ENCODE measurements at places on chromosomes 1 and 21.

- peak; percentile 61 for DNase-seq
Measured at GRCh38 chr1:213443415-213443814, 392.4 kb downstream of the RPS6KC1 start.

GRCh38 chr21:21096956-21097355, 98.7 kb downstream of the NCAM2 start:
- DNase-seq = no peak

GRCh38 chr1:87393445-87394085, 64.9 kb downstream of the LMO4 start:
- no peak for DNase-seq

GRCh38 chr1:36349839-36350238, 26.4 kb upstream of the EVA1B start:
- no peak for DNase-seq

DNA sequence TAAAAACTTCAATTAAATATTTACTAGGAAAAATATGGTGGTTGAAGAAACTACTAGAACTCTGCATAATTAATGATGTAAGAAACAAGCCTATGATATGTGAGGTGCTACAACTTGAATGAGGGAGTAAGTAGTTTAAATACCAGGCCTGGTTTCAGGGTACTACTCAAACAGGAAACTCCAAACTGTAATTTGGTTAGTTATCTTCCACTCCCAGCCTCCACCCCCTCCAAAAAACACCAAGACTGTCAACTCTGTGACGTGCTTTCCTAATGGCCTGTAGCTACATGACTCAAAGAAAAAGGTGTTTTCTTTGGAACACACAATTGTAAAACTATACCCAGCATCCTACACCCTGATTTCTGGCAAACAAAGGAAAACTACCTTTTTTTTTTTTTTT, 55.9 kb upstream of the RCC1 start:
- no peak for DNase-seq

- DNase-seq = no peak
Measured at GRCh38 chr1:116945421-116945820, 35.7 kb downstream of the PTGFRN start.

GRCh38 chr21:33230545-33231324, 997 bp downstream of the IFNAR2 start:
- DNase-seq = peak; percentile 86

DNA sequence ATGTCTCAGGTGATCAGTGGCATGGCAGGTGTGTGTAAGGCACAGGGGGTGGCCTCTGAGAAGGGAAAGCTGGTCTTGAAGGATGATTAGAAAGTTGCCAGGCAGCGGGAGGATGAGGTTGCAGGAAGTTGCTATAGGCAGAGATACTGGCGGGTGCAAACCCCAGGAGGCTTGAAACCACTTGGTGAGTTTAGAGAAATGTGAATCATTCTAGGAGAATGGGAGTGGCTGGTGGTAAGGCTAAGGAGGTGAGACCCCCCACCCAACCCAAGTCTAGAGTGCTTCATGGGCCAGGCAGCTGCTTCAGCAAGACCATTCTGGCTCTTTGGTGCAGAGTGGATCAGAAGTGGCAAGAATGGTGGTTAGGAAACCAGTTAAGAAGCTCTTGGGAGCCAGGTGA, 9.0 kb downstream of the SH2D2A start:
- no peak for DNase-seq

DNA sequence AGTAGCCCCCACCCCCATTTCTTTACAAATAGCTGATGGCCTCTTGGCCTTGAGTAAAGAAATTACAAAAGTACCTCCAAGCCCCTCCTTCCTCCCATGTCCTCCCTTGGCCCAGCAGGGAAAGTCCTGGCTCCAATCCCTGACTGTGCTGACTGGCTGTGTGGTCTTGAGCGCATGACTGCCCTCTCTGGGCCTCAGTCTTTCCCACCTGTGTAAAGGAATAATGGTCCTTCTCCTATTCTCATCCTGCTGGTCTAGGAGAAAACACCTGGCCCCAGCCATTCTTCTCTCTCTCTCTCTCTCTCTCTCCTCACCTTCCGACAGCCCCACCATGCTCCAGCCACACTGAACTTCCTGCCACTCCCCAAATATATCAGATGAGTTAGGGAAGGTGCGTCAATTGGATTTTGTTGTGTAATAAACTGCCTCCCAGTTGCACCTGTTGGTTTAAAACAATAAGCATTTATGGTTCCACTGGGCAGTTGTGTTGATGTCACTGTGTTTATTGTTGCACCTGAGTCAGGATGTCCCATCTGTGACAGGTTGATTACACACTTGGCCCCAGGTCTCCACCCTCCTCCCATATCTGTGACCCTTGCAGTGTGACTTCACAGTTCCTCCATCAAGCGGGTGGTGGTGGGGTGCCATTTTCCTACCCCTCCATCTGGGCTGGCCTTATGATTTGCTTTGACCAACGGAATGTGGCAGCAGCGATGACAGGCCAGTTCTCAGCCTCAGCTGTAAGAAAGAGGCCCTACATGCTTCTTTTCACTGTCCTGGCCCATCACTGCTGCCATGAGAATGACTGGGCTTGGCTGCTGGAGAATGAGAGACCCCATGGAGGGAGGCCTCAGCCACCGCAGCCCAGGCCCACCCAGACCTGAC, 22.3 kb upstream of the LRP8 start:
- DNase-seq = peak; percentile 63

- no peak for DNase-seq
Measured at GRCh38 chr1:209839875-209840546, 12.2 kb downstream of the UTP25 start.

- DNase-seq = peak; percentile 69
Measured at GRCh38 chr1:17014671-17015567, 3.2 kb upstream of the ATP13A2 start.

GRCh38 chr1:215109171-215109570, 26.6 kb downstream of the KCNK2 start:
- no peak for DNase-seq

DNA sequence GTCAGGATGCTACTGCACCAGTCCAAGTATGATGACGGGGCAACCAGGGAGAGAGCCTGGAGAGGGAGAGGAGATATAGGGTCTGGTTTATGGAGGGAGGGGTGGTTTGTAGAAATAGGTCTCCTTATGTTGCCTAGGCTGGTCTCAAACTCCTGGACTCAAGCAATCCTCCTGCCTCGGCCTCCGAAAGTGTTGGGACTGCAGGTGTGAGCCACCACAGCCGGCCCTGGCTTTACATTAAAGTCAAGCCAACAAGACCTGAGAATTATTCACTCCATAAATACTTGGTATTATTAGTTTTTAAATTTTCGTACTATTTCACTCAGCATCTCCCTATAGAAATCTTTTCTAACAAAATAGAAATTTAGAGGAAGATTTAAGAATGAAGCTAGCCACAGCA, 86.8 kb downstream of the MATN1 start:
- DNase-seq = no peak

DNA sequence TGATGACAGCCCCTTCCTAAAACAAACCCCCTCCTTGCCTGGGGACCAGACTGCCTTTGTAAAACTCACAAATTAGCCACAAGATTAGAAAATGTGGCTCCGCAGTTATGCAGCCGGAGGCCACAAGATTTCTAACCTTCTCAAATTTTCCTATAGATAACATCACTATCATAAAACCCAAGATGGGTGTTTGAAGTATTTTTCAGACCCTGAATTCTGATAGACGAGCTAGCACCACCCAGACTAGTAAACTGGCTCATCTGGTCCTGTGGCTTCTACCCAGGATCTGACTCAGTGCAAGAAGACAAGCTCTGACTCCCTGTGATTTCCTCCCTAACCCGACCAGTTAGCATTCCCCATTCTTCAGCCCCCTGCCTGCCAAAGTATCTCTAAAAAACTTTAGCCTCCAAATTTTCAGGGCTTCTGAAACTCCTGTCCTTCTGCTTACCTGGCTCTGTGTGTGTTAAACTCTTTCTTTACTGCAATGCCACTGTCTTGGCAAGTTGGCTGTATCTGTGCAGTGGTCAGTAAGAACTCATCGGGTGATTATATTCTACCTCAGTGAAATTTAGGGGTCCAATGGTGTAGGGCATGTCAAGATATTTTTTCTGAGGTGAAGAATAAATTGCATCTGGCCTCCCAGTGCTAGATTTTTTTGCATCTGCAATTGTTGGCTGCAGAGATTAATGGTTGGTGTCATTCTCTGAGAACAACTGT, 102.1 kb downstream of the S1PR1 start:
- no peak for DNase-seq

DNA sequence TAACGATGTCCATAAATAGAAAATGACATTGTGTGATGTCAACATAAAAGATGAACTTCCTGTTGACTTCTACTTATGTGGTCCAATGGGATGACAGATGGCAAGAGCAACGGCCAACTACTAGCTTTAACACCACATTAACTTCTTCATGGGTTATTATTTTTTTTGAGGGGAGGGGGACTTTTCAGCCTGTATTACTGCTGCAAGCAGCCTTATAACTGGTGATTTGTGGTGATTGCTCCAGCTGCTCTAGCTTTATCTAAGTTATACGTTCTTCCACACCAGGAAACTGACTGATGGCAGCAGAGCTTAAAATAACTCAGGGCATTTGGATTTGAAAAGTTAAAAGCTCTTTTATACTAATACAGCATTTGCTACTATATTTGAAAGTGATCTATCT, 228.8 kb upstream of the B3GALT2 start:
- DNase-seq = no peak

DNA sequence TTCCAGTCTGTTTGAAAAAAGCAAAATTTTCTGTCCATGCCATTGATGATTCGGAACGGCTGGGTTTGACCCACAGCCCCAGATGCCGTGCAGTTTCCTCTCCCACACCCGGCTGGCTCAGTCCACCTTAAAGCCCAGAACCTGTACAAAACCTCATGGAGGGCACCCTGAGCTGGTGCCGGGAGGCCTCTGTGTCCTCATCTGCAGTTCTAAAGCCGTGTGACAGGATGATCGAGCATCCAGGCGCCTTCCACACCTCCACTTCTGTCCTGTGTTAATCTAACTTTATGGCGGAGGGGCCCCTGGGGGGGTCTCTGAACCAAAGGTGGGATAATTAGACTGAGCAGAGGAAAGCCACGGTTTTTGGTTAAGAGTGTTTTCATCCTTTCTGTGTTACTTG, 49.6 kb downstream of the SLC37A1 start:
- DNase-seq = peak; percentile 13

GRCh38 chr1:41366455-41367287, 5.4 kb downstream of the FOXO6 start:
- DNase-seq = no peak

- peak; percentile 89 for DNase-seq
Measured at GRCh38 chr1:63189677-63190076, 132.7 kb upstream of the FOXD3 start.

- no peak for DNase-seq
Measured at GRCh38 chr1:244054924-244055263, 3.8 kb downstream of the ZBTB18 start.

- DNase-seq = no peak
Measured at GRCh38 chr1:61950418-61950817, 208.1 kb downstream of the PATJ start.

DNA sequence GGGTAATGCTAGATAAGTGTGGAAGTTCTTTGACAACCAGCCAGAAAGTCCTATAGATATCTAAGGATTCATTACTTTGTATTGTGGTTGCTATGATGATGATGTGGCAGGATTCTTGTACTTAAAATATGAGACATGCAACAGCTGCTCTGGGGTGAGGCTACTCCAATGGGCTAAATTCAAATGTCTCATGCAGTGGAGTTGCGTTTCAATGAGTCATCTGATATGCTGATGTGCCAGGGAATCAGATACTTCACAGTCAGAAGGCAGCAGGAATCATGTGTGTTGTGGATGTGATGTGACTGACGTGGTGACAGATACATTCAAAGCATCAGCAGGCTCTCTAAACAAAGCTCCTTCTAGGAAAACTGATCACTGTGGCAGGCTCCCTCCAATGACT, 66.5 kb downstream of the TSEN15 start:
- no peak for DNase-seq

DNA sequence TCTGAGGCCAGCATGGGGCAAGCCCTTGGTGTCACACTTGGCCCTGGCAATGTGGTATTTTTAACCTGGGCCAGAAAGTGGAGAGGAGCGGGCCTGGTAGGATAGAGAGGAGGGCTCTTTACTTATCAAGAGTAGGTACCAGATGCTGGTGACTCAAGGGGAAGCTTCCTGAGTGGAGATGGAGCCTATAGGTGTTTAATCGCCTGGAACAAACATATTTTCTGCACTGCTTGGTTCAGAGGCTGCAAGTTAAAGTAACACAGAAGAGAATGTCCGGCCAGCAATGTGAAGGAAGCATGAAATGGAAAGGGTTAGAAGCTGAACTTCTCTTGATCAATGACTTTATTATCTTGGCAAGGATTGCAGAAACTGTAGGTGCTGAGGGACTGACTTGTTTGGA, 74.3 kb downstream of the DDR2 start:
- DNase-seq = no peak

- DNase-seq = no peak
Measured at GRCh38 chr1:101027194-101027772, 1.7 kb upstream of the DPH5 start.

GRCh38 chr1:110620686-110621085, 14.5 kb upstream of the KCNA2 start:
- peak; percentile 29 for DNase-seq

DNA sequence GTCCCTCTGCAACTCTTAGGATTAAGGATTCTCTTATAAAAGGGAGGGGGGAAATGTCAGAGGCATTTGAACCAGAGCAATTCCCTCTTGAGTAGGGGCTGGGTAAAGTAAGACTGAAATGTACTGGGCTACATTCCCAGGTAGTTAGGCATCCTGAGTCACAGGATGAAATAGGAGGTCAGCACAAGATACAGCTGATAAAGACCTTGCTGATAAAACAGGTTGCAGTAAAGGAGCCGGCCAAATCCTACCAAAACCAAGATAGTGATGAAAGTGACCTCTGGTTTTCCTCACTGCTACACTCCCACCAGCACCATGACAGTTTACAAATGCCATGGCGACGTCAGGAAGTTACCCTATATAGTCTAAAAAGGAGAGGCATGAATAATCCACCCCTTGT, 14.3 kb upstream of the COX20 start:
- no peak for DNase-seq

- DNase-seq = no peak
Measured at GRCh38 chr1:201791051-201791778, 37.7 kb upstream of the IPO9 start.

DNA sequence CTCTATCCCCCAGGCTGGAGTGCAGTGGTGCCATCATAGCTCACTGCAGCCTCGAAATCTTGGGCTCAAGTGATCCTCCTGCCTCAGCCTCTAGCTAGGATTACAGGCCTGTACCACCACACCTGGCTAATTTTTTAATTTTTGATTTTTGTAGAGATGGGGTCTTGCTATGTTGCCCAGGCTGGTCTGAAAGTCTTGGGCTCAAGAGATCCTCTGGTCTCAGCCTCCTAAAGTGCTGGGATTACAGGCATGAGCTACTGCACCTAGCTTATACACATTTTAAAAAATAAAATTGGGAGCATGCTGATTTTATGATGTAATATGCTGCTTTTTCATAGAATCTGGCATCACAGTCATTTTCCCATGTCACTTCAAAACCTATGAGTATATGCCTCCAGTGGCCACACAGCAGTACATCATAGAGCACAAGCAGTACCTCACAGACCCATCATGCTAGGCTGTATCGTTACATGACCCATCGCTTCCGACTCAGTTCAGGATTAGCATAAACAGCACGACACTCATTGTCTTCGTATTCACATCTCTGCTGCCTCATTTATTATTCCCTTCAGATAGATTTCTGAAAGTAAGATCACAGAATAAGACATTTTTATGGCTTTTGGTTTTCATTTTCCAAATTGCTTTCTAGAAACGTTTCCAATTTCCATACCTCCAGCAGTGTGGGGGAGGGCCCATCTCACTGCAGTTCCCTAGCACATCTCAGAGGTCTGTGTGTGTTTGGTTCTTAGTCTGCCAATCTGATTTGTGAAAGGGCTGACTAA, 35.9 kb upstream of the CCSAP start:
- no peak for DNase-seq
